Activated gamma-delta T cell treated with anti-CD3 and anti-CD28 coated beads, Interleukin-2, amount 50 U/mL, for 16 hours (primary cell): ENCODE measurements at places on chromosomes 2 and 18.

DNA sequence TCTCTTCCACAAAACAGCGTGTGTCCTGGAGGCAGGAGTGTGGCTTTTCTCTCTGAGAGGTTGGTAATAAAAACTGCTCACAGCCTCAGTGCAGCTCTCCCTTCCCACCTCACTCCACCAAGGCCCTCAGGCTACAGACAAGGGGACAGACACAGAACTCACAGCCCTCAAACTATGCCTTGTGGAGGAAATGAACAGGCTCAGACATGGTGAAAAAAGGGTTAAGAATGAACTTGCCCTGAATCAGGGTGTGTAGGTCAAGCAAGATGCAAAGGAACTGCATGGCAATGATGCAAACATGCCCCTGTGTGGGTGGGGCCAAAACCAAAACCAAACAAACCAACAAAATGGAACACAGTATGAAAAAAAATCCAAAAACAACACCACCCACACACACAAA, 125.8 kb downstream of the GALNT14 start:
- DNase-seq: no peak

DNA sequence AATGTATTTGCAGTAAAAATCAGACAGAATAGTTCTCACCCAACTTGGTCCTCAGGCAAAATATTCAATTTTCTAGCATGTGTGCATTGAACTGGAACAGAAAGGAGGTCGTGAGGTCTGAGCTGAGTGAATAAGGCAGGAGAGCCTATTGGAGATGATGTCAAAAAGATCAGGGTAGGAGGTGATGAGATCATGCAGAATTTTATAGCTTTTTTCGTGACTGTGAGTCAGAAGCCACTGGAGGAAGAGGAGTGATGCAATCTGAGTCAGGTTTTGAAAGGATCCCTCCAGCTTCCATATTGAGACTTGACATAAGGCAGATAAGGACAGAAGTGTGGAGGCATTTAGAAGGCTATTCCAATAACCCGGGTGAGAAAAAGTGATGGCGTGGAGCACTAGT, 299.5 kb upstream of the SOX11 start:
- no peak for DNase-seq

GRCh38 chr18:76379226-76380126, 115.6 kb downstream of the ZNF516 start:
- DNase-seq: no peak

GRCh38 chr2:227416701-227417100, 29.0 kb upstream of the SCYGR1 start:
- no peak for DNase-seq

GRCh38 chr2:54866868-54867267, 143.4 kb downstream of the EML6 start:
- no peak for DNase-seq

GRCh38 chr2:181781078-181781786, 100.9 kb upstream of the NEUROD1 start:
- no peak for DNase-seq

GRCh38 chr2:15819562-15820256, 120.6 kb upstream of the MYCN start:
- DNase-seq: no peak

DNA sequence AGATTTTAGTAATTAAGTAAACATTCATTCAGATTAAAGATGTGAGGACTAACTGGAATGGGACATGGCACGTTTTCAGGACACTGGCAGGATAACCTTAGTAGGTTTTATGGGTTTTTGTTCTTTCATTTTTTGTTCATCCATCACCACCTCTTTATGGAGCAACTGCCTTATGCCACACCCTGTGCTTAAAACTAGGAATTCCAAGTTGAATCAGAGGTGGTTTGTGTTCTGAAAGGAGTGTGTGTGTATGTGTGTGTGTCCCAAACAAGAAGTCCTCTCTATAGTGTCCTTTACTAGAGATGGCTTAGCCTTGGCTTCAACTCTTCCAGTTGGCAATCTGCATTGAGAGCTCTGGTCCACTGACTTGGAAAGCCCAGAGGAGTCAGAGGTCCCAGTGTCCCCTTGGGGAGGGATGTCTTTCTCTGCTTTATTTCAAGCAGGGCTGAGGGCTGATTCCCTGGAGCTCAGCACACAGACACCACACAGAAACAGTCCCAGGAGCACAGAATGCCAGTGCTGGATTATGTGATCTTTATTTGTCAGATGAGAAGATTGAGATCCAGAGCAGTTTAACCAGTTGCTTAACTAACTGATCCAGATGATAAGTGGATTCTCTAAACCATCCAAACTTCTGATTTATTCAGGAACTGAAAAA, 25.2 kb downstream of the RHOB start:
- DNase-seq: no peak

- no peak for DNase-seq
These were observed 57.3 kb upstream of the LRPPRC start for GRCh38 chr2:44053052-44053451.

GRCh38 chr2:46325182-46325928, 28.1 kb downstream of the EPAS1 start:
- no peak for DNase-seq

DNA sequence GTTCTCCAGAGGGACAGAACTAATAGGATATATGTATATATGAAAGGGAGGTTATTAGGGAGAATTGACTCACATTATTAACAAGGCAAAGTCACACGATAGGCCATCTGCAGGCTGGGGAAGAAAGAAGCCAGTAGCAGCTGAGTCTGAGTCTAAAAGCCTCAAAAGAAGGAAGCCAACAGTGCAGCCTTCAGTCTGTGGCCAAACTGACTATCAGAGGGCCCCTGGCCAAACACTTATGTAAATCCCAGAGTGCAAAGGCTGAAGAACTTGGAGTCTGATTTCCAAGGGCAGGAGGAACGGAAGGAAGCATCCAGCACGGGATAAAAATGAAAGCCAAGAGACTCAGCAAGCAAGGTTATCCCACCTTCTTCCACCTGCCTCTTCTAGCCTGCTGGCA, 108.0 kb upstream of the LDLRAD4 start:
- no peak for DNase-seq

GRCh38 chr2:13114391-13114790, 397.7 kb downstream of the TRIB2 start:
- no peak for DNase-seq

- DNase-seq: no peak
These were observed 558.4 kb downstream of the PARD3B start for GRCh38 chr2:205103699-205104098.

DNA sequence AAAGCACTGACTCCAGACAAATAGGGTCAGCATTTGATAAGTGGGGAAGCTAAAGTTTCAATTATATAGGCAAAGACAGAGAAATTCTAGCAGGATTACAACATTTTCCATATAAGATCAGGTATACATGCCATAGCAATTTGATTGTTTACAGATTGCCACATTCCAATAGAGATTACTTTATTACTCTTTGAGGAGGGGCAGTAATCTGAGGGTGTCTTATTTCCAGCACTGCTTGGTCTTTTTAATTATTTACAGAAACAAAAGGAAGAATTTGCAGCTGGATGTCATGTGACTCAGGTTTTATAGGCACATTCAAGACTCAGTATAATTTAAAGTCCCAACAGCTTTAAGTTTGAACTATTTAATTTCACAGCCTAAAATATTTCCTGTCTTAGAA, 42.5 kb upstream of the GPR39 start:
- no peak for DNase-seq

DNA sequence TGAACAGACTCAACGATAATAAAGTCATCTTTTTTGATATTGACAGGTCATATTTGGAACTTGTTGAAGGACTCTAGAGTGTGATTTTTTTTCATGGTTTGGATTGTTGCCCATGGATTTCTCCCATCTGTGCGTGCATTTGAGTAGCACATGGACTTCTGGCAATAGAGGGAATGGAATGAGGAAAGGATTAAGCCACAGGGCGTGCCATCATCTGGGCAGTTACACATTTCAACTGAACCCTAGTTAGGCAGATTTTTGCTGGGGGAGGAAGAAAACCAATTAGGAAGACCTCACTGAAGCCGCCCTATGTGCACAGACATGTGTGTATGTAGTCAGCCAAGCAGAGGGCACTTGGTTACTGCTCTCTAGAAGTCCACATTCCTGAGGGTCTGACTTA, 72.6 kb downstream of the TPGS2 start:
- DNase-seq: no peak

DNA sequence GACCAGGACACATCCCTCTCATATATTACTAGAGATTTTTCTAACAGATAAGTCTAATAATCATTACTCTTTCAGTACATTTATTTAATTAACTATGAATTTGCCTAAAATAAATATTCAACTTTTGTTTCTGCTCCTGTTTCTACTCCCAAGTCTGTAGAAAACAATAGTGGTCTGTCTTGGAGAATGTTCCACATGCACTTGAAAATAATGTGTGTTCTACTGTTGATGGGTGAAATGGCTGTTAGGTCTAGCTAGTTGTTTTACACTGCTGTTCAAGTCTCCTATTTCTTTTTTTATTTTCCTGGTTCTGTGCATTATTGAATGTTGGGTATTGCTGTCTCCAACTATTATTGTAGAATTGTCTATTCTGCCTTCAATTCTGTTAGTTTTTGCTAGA, 47.2 kb downstream of the SPOPL start:
- DNase-seq: no peak

GRCh38 chr18:67770520-67770919, 254.0 kb upstream of the DSEL start:
- DNase-seq: no peak

- no peak for DNase-seq
These were observed 482.7 kb upstream of the SETBP1 start for GRCh38 chr18:44197832-44198611.

- no peak for DNase-seq
These were observed 86.1 kb downstream of the SLC4A10 start for GRCh38 chr2:161710131-161710915.

GRCh38 chr2:635687-636621, 41.3 kb downstream of the TMEM18 start:
- no peak for DNase-seq

DNA sequence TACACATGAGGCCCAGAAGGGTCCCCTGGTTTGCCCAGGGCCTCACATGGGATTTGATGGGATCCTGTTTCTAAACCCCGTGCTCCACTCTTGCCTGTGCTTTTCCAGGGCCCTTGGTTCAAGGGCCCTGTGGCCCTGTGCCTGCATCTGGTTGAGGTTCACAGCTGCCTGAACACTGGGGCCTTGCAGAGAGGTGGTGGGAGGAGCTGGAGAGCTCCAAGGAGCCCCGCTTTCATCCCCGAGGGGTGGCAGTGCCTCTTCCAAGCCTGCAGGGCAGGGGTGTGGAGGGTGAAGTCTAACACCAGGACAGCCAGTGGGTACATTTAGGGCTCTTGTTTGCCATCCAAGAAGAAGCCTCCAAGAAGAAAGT, 82.3 kb downstream of the GLI2 start:
- DNase-seq: no peak

DNA sequence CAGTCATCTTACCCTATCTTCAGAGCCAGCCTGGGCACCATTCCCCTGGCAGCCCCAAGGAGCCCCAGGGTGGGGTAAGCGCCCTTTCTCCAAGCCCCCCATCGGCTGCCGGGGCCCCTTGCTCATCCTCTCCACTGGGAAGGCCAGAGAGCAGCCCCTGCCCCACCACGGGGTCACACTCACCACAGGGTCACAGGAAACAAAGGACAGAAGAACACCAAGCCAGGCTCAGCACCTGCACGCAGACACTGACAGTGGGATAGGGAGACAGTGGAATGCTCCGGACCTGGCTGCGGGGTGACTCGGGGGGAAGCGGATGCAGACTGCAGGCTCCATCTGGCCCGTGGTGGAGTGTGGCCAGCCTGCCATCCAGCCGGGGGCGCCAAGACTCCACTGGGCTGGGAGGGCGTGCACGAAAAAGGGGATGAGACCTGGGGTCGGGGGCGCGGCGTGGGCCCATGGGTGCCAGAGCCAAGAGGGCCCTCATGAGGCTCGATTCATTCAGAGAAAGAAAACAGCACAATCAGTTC, 21.1 kb downstream of the HDAC4 start:
- no peak for DNase-seq

GRCh38 chr2:164785457-164785856, 56.2 kb downstream of the COBLL1 start:
- no peak for DNase-seq

DNA sequence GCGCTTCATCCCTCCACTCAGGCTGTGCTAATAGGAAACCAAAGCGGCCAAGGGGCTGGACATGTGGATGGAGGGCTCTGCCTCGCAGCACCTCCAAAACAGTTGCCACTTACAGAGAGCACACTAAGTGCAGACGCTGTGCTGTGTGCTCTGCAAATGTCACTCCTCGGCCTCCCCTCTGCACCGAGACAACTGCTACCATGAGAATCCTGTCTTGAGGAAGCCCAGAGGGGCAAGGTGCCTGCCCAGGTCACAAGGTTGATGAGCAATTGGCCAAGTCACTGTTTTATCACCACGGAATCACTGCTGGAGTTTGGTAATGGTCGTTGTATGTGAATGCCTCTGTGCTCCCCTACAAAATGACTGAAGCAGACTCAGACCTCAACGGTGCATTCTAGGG, 132.2 kb downstream of the SEPTIN10 start:
- no peak for DNase-seq

GRCh38 chr18:28690836-28691495, 514.0 kb upstream of the CDH2 start:
- DNase-seq: no peak

- no peak for DNase-seq
These were observed 573 bp downstream of the IGFBP2 start for GRCh38 chr2:216633616-216634369.

- DNase-seq: no peak
These were observed 30.9 kb downstream of the MREG start for GRCh38 chr2:215982465-215982875.

DNA sequence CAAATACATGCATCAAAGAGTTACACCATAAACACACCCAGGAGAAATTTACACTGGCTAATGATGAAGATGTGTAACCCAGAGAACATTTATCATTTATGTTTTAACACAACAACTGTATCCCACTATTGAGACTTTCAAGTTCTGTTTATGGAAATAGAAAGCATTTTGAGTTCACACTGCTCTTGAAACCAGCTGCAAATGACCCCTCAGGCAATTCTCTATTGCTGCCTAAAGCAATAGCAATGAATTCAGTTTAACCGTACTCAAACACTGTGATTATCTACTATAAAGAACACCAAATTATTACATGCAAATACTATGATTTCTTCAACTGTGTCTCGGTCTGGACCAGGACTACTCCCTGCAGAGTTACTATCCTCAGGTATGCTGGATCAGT, 452.7 kb upstream of the NRXN1 start:
- DNase-seq: no peak

DNA sequence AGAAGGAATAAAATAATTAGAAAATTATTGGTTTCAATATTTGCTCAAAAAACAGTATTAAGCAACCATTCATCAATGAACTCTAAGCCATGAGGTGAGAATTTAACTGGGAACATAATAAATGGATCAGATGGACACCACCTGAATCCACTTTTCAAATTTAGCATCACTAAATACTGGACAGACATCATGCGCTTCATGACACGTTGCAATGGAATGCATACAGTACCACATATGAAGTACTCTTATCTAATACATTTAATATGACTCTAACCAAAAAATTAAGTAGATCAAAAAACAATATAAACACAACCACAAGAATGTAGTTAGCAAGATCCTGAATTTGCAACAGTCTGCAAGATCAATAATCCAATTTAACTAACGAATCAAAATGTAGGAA, 76.6 kb downstream of the COBLL1 start:
- no peak for DNase-seq
